Kidney (tissue), 22 donors: ENCODE measurements at places on chromosomes 2 and 18. TPM values are rescaled to one million over a fixed set of nuclear protein-coding genes. Genes with fewer than 3 reads are reported as not detected.

DNA sequence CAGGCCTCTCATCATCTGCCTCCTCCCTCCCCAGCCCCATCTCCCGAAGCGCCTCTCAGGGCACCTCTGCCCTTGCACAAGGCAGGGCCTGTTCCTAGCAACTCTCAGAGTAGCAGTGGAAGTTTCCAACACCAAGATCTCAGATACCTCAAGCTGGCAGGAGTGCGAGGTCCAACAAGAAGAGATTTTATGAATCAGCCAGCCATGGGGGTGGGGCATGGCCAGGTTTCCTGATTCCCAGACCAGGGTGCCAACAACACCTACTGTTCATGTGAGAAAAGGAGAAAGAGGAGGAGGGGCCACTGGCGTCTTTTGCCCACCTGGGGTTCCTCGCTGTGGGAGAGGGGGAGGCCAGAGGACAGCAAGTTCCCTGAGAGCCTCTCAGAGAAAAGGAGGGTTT, 6.6 kb upstream of the STEAP3 start:
- no peak for DNase-seq

DNA sequence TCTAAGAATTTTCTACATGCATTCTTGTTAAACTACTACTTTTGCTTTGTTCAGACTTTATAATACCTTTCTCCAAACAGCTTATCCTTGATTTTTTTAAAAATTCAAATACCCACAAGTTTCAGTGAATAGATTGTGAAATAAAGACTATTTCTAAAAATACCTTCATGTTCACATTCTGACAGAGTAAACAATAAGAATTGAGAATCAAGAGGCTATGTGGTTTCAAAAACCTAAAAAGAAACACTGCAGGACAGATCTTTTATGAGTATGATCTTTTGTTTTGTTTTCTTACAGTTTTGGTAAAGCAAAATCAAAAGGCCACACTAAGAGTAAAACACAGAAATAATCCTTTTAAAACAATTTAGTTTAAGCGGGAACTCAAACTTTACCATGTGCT, 21.2 kb downstream of the ALS2 start:
- DNase-seq: no peak

GRCh38 chr2:119455066-119455718, 23.5 kb downstream of the TMEM37 start:
- no peak for DNase-seq

DNA sequence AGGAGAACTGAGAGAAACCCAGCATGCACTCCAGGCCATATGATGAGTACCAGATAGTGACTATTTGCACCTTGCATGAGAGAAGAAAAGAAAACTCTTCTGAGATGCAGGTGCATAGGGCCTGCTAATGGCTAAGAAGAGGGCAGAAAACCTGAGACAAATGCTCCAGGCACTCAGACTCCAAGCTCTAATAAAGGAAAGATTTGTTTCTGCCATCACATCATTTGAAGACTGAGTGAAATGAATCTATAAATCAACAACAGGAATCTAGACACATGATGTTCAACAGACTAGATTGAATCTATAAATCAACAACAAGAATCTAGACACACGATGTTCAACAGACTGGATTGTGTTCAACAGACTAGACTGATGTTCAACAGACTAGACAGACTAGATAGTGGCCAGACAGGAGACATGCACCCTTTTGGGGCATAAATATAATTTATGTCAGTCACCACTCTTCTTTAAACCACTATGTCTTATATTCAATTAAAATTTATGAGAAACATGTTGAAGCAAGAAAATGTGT, 482.7 kb upstream of the UBE2E3 start:
- DNase-seq: no peak

DNA sequence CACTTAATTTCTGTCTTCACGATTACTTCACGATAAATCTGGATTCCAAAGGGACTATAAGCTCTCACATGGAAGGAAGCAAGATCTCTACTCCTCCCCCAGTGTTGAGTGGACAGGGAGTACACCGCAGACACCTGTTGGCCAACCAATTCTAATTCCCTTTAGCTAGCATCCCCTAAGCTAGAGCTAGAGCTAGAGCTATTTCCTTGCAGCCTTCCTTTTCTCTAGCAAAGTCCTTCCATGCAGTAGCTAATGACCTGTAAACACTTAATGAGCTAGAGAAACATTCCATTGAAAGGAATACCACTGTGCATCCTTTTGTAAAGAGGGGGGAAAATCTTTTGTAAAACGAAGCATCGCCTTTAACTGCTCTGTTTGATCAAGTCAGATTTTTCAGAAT, 56.5 kb downstream of the BCL11A start:
- DNase-seq: no peak

DNA sequence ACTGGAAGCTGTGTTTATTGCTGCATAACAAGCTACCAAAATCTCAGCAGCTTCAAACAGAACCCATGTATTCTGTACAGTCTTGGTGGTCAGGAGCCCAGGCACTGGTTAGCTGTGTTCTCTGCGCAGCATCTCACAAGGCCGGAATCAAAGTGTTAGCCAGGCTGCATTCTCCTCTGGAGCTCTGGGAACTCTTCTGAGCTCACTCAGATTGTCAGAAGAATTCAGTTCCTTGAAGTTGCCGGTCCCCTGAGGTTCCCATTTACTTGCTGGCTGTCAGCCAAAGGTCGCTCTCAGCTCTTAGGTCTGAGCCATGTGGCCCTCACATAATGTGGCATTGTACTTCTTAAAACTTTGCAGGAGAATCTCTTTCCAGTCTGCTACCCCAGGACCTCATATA, 123.6 kb upstream of the SMIM21 start:
- DNase-seq: peak; percentile 41

GRCh38 chr2:132392221-132392620, 24.4 kb upstream of the GPR39 start:
- peak; percentile 87 for DNase-seq

DNA sequence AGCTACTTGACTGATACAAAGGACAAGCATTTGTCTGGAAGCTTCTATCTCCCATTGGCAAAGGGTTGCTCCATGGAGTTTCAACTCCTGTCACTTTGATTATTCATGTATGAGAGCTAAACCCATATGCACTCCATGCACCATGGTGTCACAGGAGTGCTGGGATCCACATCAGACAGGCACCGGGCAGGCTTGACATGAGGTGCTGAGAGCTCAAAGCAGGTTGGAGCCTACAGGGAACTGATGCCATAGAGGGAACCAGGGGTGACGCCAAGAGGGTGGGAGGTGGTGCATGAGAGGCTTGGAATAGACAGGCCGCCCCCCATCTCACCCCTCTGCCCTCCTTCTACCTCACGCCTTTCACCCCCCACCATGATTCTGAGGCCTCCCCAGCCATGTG, 199.8 kb upstream of the CCDC68 start:
- DNase-seq: no peak

DNA sequence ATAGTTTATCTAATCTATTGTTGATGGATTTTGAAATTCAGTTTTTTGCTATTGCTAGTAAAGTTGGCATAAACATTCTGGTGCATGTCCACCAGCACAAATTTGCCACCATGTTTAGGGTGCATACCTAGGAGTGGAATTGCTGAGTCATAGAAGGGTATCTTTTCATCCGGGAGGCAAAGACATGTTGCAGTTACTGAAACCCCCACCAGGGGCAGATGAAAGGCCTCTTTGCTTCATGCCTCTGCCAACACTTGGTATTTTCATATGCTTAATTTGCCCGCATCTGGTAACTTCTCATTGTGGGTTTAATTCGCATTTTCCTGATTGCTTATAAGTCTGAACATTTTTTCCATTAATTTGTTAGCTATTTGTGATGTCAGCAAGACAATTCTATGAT, 8.2 kb downstream of the DCC start:
- no peak for DNase-seq

- no peak for DNase-seq
Measured at GRCh38 chr2:180955101-180955500, 25.3 kb upstream of the UBE2E3 start.

TBC1D8 gene
- 7.4 TPM for polyA plus RNA-seq

GTF2A1L gene
- polyA plus RNA-seq: 2.7 TPM

SPAG16 gene
- 38.5 TPM for polyA plus RNA-seq

C2orf15 gene
- 6.6 TPM for polyA plus RNA-seq

DLX1 gene
- not detected for polyA plus RNA-seq

CFAP65 gene
- 0.73 TPM for polyA plus RNA-seq
